ENCODE measurements at places on chromosomes 7 and 10.

- peak; percentile 53 for DNase-seq
Observed at GRCh38 chr10:17025444-17026295, 103.9 kb downstream of the CUBN start.

- DNase-seq: no peak
Observed at GRCh38 chr7:50327443-50327842, 22.9 kb downstream of the IKZF1 start.

DNA sequence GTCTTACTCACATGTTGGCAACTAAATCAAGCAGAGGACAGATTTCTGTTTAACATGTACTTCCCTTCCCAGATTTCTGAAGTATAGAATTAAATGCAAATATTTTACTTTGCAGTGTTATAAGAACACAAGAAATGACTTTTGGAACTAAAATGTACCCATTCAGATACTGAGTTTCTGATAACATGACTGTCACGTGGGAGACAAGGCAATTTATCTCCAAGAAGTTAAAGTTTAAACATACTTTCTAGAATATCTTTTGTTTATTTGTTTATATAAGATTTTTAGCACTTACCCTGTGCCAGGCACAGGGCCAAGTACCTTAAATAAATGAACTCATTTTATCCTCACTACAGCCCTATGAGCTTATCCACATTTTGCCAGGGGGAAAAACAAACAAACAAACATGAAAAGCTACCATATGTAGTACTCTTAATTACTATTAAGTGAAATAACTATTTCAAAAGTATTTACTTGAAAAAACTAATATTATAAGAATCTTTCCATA, 807.1 kb upstream of the KCND2 start:
- DNase-seq: no peak

GRCh38 chr7:34091321-34091917, 186.1 kb downstream of the BMPER start:
- peak; percentile 76 for DNase-seq

GRCh38 chr10:48682265-48682664, 2.4 kb upstream of the WDFY4 start:
- DNase-seq: no peak
